ENCODE measurements at places on chromosomes 2 and 18. TPM values are rescaled to one million over a fixed set of nuclear protein-coding genes. Genes with fewer than 3 reads are reported as not detected.
A peak's percentile ranks its signal among the peaks of the same experiment; 100 is the strongest.

DNA sequence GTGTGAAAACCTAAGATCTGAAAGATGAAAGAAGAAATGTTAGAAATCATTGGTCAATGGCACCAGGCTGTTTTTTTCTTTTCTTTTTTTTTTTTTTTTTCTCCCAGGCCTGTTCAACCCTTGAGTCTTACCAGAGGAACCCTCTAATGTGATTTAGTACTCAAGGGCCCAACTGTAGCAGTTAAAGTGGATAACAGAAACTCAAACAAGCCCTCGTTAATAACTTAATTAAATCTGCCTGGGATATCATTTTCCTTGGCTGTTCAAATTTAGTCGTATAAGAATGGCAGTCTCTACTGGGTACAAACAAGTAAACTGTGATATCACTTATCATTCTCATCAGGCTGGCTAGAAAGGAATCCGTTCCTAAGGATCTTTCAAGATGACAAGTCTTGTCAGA is 16.5 kb downstream of the ARL4C start:
- DNase-seq: no peak
- H3K4me3 ChIP-seq: no peak overlapping the region
- H3K36me3 ChIP-seq: no peaks in the 10 kb centered on the region

DNA sequence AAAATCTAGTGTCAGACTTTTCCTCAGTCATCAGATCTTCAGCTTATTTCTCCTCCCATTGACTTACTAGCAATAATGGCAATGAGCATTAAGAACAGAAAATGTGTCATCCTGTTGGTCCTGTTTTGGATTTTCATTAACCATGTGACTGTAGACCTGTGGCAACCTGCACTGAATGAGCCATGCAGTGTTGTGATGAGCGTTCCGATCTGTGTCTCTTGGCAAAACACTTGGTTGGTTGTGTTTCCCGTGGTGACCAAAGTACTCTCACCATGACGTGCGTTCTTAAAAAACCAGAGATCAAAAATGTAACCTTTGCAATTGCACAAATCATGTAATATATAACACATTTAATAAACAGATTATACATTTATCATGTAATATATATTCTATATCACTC is 138.6 kb downstream of the MAP3K20 start:
- H3K27me3 ChIP-seq: no peaks in the 10 kb centered on the region
- no peak for DNase-seq
- H3K36me3 ChIP-seq: peaks cover 3% of the 10 kb centered on the region
- H3K4me3 ChIP-seq: no peak overlapping the region
- H3K27ac ChIP-seq: no peak overlapping the region
- peaks cover 28% of the 10 kb centered on the region for H3K4me1 ChIP-seq

DNA sequence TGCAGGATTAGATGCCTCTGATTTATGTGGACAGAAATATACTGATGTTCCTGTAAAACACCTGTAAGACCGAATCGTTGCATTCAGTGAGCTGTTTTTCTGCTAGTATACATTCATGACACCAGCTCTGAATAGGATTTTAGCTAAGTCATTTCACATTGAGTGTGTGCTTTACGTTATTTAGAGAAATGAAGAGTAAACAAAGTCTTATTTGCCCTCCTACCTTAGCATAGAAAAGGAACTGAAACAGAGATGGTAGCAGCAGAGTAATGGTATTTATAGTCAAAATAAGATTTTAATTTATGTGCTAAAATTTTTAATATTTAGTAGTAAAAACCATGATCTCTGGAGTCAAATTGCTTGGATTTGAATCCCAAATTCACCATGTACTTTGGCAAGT is 168.0 kb downstream of the CERS6 start:
- no peaks in the 10 kb centered on the region for H3K36me3 ChIP-seq
- no peak for DNase-seq
- no peaks in the 10 kb centered on the region for H3K4me1 ChIP-seq
- no peaks in the 10 kb centered on the region for H3K27me3 ChIP-seq

GRCh38 chr2:148614322-148615049 is 30.1 kb upstream of the EPC2 start:
- H3K27ac ChIP-seq: no peak overlapping the region
- DNase-seq: no peak
- H3K4me1 ChIP-seq: peaks cover 23% of the 10 kb centered on the region

DNA sequence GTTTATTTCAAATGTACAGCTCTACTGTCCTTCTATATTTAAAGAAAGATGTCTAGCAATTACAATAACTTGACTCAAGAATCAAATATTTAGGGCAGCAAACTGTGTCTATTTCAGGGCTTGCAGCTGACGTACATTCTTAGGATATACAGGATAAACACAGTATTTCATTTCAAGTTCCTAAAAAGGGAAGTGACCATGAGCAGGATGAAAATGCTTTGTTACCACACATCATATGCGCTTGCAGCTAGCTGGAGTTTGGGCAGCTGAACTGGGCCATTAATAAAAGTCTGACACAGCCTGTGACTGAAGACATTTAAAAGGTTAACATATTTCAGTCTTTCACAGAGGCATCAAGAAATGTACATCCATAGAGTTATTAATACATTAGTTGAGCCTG is 264.6 kb upstream of the TRIB2 start:
- no peaks in the 10 kb centered on the region for H3K36me3 ChIP-seq
- DNase-seq: no peak
- peaks cover 11% of the 10 kb centered on the region for H3K4me1 ChIP-seq
- H3K27ac ChIP-seq: no peak overlapping the region

GRCh38 chr2:3491716-3492474 is 27.4 kb downstream of the ADI1 start:
- no peaks in the 10 kb centered on the region for H3K27me3 ChIP-seq
- peaks cover 16% of the 10 kb centered on the region for H3K36me3 ChIP-seq
- DNase-seq: no peak
- peaks cover 8% of the 10 kb centered on the region for H3K4me1 ChIP-seq

DNA sequence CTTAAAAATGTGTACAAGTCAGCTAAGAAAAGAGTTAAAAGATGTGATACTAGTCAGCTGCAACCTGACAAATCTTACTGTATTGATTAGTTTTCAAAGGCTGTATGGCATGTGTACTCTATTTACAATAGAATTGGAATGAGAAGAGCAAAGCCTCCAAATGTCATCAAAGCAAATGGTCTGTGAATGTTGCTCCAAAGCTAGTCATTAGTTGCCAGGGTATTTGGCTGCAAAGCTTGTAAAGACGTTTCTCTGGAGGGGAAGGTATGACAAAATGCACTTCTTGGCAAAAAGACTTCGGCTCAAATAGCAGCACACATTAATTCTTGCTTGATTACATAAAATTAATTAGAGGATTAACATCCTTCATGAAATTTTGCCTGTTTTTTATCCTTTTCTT is 59.3 kb downstream of the ETAA1 start:
- H3K27me3 ChIP-seq: no peaks in the 10 kb centered on the region
- H3K27ac ChIP-seq: no peak overlapping the region
- H3K4me3 ChIP-seq: no peak overlapping the region

DNA sequence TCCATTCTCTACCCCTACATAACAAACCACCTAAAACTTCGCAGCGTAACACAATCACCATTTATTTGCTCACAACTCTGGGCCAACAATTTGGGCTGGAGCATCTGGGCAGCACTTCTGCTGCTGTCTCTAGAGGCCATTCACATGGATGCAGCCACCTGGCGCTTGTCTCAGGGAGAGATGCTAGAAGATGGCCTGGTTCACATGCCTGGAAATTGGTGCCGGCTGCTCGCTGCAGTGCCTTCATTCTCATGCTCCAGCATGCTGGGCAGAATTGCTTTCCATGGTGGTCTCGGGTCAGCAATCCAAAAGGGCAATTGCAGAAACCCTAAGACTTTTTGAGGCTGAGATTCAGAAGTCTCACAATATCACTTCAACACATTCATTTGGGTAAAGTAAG is 157.4 kb downstream of the SUCLG1 start:
- H3K4me1 ChIP-seq: no peaks in the 10 kb centered on the region
- no peaks in the 10 kb centered on the region for H3K36me3 ChIP-seq
- DNase-seq: no peak
- H3K27me3 ChIP-seq: no peaks in the 10 kb centered on the region

DNA sequence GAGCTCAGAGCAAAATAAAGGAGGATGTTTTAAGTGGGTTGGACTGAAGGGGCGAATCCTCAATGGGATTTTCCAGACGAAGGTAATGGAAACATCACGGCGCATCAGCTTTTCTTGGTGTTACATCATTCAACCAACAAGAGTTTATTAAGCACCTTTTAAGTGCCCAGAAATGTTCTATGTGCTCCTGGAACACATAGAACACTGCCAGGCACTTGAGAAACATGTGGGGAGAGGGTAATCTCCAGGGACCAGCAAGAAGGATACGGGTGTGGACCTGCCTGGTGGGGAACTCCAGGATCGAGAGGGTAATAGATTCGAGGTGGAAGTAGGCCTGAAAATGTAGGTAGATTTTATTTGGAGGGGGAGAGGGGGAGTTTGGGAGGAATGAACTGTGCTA is 168.6 kb downstream of the PRKCE start:
- DNase-seq: no peak
- H3K4me1 ChIP-seq: peaks cover 54% of the 10 kb centered on the region
- H3K4me3 ChIP-seq: no peak overlapping the region
- no peaks in the 10 kb centered on the region for H3K36me3 ChIP-seq
- H3K27me3 ChIP-seq: no peaks in the 10 kb centered on the region

- no peaks in the 10 kb centered on the region for H3K36me3 ChIP-seq
- H3K27ac ChIP-seq: no peak overlapping the region
- no peaks in the 10 kb centered on the region for H3K27me3 ChIP-seq
- peaks cover 5% of the 10 kb centered on the region for H3K4me1 ChIP-seq
- no peak overlapping the region for H3K4me3 ChIP-seq
Observed at GRCh38 chr2:38380397-38381130, 3.5 kb upstream of the ATL2 start.

- H3K27ac ChIP-seq: no peak overlapping the region
- no peak for DNase-seq
- peaks cover 9% of the 10 kb centered on the region for H3K4me1 ChIP-seq
- H3K36me3 ChIP-seq: peaks cover 4% of the 10 kb centered on the region
Observed at GRCh38 chr2:65026154-65026553, 30.1 kb upstream of the CEP68 start.

DNA sequence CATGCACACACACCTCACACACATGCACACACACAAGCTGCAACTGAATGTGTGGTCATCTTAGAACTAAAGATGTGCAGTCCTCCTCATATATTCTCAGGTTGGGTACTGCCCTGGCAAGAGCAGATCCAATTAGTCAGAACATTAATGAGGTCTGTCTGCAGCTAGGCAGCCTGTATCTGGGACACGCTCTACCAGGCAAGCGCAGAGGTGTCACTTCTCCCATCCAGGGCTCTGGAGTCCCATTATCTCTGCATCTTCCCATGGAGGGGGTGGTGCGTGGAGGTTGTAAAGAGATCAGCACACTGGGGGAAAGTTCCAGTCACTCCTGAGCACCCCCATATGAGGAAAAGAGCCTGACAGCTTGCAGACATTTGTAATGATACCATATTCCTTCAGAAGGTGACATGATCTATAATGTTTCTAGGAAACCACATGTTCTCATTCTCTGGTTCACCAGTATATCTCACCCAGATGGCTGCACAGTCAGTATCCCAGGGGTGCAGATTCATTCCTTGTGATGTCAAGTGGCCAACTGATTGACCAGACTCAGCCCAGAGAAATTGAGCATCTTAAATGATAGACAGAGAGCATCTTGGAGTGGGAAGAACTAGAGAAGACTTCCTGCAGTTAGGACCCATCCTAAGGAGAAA is 95.4 kb downstream of the RTN4 start:
- H3K4me3 ChIP-seq: no peak overlapping the region
- no peaks in the 10 kb centered on the region for H3K27me3 ChIP-seq
- no peaks in the 10 kb centered on the region for H3K36me3 ChIP-seq
- DNase-seq: no peak
- H3K4me1 ChIP-seq: peaks cover 3% of the 10 kb centered on the region
- H3K27ac ChIP-seq: no peak overlapping the region

GRCh38 chr2:29455200-29455860 is 340.1 kb downstream of the CLIP4 start:
- H3K36me3 ChIP-seq: no peaks in the 10 kb centered on the region
- H3K27me3 ChIP-seq: no peaks in the 10 kb centered on the region
- no peak for DNase-seq
- H3K4me3 ChIP-seq: no peak overlapping the region
- no peaks in the 10 kb centered on the region for H3K4me1 ChIP-seq
- no peak overlapping the region for H3K27ac ChIP-seq

DNA sequence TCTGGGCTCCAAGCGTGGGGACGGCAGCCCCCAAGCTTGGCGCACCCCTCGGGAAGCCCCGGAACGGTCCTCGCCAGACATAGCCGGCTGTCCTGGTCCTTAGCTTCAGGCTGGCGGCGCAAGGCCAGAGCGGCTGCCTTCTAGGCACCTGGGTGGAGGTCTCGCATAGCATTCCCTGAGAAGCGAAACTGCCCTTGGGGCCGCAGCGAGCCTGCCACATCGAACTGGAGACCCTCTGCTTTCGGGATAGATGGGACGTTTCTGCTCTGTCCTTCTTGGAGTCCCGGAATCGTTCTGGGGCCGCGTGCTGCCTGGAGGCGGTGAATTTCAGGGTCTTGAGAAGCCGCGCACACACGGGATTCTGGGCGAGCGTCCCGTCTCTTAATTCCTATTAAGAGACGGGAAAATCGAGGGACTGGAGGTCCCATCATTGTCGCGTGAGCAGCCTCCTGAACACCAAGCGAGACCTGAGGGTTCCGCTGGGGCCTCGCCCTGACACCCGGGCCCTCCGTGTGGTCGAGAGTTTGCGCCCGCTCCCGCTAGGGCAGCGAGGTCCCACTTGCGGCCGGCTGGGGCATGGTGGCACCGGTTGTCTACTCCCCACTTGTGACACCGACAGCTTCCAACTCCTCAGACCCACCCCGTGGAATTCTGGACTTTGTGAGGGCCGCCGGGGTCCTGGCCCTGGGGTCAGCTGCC is 9.7 kb upstream of the EN1 start:
- no peak overlapping the region for H3K27ac ChIP-seq
- no peak overlapping the region for H3K4me3 ChIP-seq
- no peaks in the 10 kb centered on the region for H3K36me3 ChIP-seq
- H3K27me3 ChIP-seq: peaks cover 44% of the 10 kb centered on the region
- no peak for DNase-seq
- peaks cover 45% of the 10 kb centered on the region for H3K4me1 ChIP-seq

GRCh38 chr2:186968277-186968676 is 119.3 kb upstream of the ZSWIM2 start:
- H3K4me1 ChIP-seq: no peaks in the 10 kb centered on the region
- no peak overlapping the region for H3K27ac ChIP-seq
- H3K4me3 ChIP-seq: no peak overlapping the region

DNA sequence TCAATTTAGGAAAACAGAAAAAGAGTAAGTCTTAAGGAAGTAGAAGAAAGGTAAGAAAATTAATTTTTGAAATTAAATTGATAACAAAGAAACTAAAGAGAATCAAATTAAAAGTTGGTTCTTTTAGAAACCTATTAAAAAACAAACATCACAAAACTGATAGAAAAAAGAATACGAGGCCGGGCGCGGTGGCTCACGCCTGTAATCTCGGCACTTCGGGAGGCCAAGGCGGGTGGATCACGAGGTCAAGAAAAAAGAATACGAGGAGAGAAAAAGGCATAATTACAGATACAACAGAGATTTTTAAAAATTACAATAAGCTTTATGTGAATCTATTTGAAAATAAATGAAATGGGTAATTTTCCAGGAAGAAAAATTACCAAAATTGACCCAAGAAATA is 11.8 kb downstream of the PREPL start:
- H3K27ac ChIP-seq: peak overlapping the region; percentile 76
- H3K4me3 ChIP-seq: no peak overlapping the region
- peaks cover 71% of the 10 kb centered on the region for H3K4me1 ChIP-seq
- DNase-seq: no peak
- no peaks in the 10 kb centered on the region for H3K27me3 ChIP-seq

- H3K4me1 ChIP-seq: no peaks in the 10 kb centered on the region
Observed at GRCh38 chr2:197358931-197359330, 48.4 kb upstream of the ANKRD44 start.

ARHGAP28 gene
- 1.8 TPM for total RNA-seq

INPP5D gene
- total RNA-seq: 49.7 TPM

AUP1 gene
- total RNA-seq: 113 TPM

FOXD4L1 gene
- not detected for total RNA-seq

AMMECR1L gene
- total RNA-seq: 18.6 TPM

NAT8 gene
- not detected for total RNA-seq

CLEC4F gene
- total RNA-seq: 0.54 TPM
